ENCODE measurements at places on chromosomes 5 and 9.

- no peak for DNase-seq
Measured at GRCh38 chr9:122143876-122144405, 15.6 kb downstream of the NDUFA8 start.

DNA sequence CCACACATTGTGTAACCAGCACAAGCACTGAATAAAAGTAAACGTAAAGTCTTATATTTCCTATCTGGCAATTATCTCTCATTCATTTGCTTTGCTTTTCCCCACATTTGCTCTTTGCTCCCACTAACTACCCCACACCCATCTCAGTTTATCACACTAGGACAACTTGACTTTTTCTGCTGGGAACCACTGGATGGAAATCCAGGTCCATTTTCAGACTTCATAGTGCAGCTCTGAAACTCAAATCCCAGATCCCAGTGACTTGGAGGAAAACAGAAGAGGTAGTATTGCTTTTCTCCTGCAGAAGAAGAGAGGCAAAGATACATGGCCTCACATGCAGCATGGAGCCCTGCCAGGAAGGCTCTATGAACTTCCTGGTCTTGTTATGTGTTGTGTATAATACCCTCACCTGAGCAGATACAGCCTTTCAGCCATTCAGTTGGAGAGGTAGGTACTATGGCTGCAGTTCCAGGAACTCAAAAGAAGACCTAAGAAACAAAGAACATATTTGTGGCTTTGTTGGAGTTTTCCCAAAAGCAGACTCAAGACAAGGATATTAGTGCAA lies 90.0 kb upstream of the NIPBL start:
- no peak for DNase-seq

- DNase-seq, result no peak
Measured at GRCh38 chr5:157384971-157385709, 74.9 kb upstream of the NIPAL4 start.

DNA sequence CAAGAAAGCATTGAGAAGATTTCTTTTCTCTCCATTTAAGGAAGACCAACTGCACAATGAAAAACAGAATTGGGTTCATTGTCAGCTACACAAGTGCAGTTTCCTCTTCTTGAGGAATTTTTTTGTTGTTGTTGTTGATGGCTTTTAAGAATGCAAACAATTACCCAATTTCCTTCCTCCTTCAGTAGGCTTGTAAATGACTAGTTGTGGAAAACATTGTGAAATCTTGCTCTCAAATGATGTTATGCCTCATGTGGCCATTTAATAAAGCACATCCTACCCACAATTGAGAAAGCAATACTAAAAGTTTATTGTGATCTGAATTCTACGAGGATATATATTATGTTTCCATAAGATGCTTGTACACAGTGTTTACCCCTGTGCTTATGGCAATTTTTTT lies 171.6 kb downstream of the FAM174A start:
- no peak for DNase-seq

DNA sequence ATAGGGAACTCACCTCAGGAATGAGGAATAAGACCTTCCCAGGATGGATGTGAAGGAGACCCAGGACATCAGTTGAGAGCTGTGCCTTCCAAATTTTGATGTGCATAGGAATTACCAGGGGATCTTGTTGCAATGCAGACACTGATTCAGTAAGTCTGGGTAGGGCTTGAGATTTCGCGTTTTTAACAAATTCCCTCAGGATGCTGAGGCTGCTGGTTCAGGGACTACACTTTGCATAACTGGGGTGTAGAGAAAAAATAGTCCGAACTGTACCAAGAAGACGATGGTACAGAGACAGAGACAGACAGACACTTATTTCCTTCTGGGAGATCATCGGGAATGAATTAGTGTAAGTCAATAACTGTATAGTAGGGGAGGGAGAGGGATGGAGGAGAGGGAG lies 82.3 kb upstream of the FREM1 start:
- no peak for DNase-seq

DNA sequence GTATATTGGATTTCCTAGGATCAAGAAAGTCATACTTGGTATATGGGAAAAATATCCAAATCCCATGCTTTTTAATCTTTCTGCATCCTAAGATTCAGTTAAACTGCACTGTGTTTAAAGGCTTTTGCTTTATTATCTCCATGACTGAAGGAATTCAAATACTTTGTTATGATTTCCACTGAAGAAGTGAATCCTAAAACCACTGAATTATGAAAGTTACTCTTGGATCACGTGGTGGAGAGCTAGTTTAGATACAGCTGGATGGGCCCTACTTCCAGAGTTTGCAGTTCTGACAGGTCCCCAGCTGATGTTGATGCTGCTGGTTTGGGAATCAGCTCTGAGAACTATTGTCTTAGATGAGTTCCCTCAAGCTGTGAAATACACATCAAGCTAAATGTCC lies 5.0 kb downstream of the DAB2 start:
- no peak for DNase-seq

- no peak for DNase-seq
Measured at GRCh38 chr9:96073531-96074480, 198.3 kb downstream of the ERCC6L2 start.

GRCh38 chr9:37918665-37919170 lies 14.8 kb upstream of the SLC25A51 start:
- DNase-seq, result no peak

DNA sequence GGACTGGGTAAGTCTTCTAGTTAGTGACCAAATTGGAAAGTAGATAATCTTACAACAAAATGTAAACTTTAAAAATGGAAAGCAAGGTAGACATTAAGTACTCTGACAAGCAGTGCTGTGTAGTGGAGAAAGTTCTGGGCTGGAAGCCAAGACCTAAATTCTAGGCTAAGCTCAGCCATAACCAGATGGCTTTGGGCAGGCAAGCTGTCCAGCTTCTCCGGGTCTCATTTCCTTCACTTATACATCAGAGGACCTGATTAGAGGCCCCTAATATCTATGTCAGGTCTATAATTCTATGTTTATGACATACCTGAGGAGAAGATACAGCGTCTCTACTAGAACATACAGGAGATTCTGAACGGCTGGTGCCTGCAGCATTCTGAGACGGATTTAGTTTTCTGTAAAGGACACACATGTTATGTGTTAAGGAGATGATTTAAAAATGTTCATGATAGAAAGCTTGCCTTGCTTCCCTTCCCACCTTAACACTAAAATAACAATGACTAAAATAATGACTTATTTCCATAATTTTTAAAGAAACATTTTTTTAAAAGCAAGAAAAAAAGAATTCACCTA lies 61.2 kb downstream of the ELL2 start:
- no peak for DNase-seq

DNA sequence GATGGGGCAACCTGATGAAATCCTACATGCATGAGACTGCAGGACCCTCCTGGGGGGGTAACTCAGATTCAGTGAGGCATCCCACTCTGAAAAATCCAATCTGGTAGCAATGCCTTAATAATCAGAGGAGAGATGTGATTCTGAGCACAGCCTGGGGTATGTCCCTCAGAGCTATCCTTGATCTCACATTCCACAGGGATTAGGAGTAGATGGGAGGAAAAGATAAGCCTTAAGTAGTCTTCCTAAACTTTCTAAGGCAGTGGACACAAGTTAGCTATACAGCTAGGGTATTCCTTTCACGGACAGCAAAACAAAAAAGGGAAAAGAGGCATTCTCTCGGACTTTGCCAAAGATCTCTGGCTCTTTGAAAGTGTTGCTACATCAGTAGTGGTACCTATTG lies 3.9 kb upstream of the SPATA9 start:
- no peak for DNase-seq

GRCh38 chr5:179870403-179870903 lies 11.8 kb upstream of the MRNIP start:
- peak; percentile 76 for DNase-seq

GRCh38 chr5:72130351-72130761 lies 23.1 kb downstream of the MAP1B start:
- no peak for DNase-seq

- no peak for DNase-seq
Measured at GRCh38 chr5:113140837-113141671, 164.5 kb downstream of the DCP2 start.

DNA sequence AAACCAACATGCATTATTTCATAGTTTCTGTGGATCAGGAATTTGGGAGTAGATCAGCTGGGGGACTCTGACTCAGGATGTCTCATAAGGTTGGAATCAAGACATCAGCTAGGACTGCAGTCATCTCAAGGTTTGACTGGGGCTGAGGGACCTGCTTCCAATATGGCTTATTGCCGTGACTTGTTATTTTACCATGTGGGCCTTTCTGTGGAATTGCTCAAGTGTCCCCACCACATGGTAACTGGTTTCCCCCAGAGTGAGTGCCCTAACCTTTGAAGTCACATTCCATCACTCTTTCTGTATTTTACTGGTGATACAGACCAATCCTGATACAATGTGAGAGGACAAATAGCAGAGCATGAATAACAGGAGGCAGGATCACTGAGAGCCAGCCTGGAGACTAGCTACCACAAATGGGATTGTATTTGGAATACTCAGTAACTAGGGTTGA lies 70.2 kb upstream of the ELL2 start:
- DNase-seq, result no peak

DNA sequence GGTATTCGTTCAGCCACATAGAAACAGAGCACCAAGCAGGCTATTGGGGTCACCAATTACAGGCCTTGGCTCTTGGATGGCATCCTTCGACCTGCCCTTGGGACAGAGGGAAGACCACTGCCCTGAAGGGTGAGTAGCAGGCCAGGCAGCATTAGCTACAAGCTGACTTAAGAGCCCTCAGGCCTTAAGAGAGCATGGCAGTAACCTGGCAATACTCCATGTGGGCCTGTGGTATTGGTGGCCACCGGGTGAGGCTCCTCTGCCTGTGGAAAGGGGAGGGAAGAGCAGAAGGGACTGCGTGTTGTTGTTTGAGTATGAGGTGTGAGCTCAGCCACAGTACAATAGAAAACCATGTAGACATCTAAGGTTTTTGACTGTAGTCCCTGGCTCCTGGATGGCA lies 170.6 kb downstream of the MCTP1 start:
- DNase-seq, result no peak

GRCh38 chr5:127216143-127216542 lies 74.5 kb upstream of the MEGF10 start:
- DNase-seq, result no peak

DNA sequence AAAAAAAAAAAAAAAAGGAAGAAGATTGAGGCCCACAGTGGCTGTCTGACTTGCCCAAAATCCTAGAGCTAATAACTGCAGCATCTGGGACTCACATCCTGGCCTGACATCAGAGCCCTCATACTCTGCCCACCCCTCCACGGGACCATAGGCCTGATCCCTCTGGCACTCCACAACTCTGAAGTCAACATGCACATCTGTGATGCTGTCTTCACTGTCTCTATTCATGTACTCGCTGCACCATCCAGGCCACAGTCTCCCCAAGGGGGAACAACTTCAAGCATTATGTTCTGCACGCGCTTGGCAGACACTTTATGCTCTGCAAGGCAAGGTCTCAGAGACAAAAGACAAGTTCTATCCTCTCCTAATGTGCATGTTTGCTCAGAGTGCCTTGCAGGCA lies 158.2 kb downstream of the SPOCK1 start:
- DNase-seq, result no peak

DNA sequence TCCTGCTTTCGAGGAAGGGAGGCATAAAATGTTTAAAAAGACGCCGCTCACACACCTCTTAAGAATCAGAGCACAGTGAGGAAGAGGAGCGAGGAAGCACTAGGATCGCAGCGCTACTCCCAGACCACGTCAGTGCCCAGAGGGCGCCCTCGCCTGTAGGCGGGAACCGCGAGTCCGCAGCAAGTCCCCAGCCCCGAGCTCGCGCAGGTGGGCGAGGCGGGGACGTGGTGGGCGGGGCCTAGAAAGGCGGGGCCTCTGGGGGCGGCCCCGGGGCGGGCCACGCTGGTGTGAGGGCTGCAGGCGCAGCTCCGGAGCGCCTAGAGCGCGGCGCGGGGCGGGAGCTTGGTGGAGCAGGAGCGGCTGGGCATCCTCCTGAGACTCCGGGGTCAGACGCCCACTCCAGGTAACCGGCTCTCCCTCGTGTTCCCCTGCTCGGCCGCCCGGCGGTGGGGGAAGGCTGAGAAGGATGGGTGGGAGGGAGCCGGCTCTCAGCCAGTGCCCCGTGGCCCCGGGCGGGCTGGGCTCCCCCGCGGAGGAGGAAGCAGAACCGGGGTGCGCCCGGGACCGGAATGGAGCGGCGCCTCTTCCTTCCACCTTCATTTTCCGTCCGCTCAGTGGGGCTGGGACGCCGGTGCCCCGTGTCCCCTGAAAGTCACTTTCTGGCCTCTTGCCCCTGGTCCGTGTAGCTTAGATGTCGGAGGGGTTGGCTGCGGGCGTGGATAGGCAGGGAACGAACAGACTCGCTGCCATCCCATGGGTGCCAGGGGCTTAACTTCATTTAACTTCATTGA lies at the start of gene GCNT1:
Gene GCNT1 (plus strand): TSS at position 280 of the 791 bp plus-strand sequence. CDS start 43,200 bp downstream, outside the sequence.
- peak; percentile 96 for DNase-seq

GRCh38 chr9:114186605-114187289 lies 31.4 kb downstream of the COL27A1 start:
- no peak for DNase-seq

- peak; percentile 82 for DNase-seq
Measured at GRCh38 chr5:1294835-1295649, at the start of gene TERT. TSS of gene TERT (minus strand) at chr5:1295068. CDS start at chr5:1294989, 79 bp downstream.

GRCh38 chr9:101618698-101619097 lies 23.9 kb upstream of the PPP3R2 start:
- DNase-seq, result no peak

DNA sequence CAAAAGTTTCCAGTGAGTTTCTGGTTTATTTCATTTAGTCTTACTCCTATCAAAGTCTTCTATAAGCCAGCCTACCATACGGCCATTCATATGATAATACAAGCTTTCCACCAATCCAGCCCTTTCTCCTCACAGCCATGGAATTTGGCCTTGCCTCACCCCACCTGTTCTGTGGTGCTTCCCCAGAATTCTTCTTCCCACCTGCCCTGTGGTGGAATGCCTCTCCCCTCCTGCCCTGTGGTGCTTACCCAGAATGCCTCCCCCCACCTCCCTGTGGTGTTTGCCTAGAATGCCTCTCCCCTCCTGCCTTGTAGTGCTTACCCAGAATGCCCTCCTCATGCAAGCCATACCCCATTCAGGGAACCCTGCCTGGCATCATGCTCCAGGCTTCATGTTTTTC lies 90.3 kb upstream of the APC start:
- no peak for DNase-seq

GRCh38 chr9:91163444-91163772 lies 198.3 kb downstream of the AUH start:
- DNase-seq, result no peak

GRCh38 chr5:84862132-84862531 lies 477.5 kb upstream of the EDIL3 start:
- DNase-seq, result no peak

DNA sequence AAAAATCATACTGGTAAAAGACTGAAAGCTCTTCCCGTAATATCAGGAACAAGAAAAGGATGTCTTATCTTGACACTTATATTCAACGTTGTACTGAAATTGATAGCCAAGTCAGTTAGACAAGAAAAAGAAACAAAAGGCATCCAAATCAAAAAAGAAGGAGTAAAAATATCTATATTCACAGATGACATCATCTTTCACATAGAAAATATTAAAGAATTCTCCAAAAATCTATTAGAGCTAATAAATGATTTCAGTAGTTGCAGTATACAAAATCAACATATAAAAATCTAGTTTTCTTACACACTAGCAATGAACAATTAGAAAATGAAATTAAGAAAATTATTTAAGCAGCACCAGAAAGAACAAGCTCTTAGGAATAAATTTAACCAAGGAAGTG lies 24.3 kb downstream of the SPDL1 start:
- no peak for DNase-seq

- no peak for DNase-seq
Measured at GRCh38 chr9:137224830-137225694, at the start of gene CYSRT1. TSS of gene CYSRT1 (plus strand) at chr9:137225174. CDS start at chr9:137225622, 448 bp downstream.
